ENCODE measurements at places on chromosomes 6 and 20. TPM values are rescaled to one million over a fixed set of nuclear protein-coding genes. Genes with fewer than 3 reads are reported as not detected.

The BPI gene
- not detected for total RNA-seq

DNA sequence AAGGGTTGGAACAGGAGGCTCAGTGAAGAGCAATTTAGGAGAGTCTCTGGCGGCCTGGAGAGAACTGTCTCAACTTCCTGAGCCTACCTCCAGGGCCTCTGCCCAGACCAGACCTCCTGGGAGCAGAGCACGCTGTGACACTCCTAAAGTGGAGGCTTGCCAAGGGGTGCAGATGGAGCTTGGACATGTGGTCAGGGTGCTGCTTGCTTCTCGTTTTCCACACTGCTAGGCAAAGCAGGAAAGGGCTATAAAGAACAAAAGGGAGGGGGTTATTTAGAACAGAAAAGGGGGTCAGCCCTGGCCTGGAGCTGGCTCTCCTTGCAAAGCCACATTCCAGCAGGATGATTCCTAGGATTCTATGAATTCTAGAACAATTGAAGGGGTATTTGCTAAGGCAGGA is 145.7 kb upstream of the GGTLC1 start:
- no peaks in the 10 kb centered on the region for H3K36me3 ChIP-seq
- no peak overlapping the region for H3K27ac ChIP-seq
- H3K4me3 ChIP-seq = no peak overlapping the region

DNA sequence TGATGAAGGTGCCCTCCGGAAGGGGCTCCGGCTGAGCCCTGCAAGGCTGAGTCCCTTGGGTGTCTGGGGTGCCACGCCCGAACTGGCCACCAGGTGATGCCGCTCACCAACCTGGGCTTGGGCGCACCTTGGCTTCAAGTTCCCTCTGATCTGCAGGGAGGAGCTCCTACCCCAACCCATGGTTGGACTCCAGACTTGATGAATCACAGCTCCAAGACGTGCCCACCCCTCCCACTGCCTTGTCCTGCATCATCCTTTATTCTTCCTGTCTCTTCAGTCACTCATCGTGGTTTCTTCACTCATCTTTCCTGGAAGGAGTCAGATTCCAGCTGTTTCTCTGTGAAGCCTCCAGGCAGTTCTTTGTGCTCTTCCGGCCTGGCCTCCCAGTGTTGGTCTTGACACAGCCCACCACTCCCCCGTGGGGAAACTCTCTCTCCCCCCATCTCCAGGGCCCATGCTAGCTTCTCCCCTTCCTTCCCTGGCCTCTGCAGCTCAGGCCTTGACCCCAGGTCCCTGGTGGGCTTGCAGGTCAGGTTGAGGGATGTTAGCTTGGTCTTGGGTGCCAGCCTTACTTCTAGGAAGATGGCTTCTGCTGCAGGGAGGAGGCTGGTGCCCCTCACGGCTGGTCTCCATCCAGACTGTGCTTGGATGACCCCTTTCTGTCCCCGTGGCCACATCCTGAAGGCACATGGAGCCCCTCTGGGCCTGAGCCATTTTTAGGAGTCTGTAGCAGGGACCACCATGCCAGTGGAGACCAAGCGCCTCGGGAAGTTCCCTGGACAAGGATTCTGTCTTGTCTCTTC is 2.6 kb upstream of the ZBP1 start:
- no peak overlapping the region for H3K27ac ChIP-seq
- H3K27me3 ChIP-seq = no peaks in the 10 kb centered on the region
- H3K4me1 ChIP-seq = no peaks in the 10 kb centered on the region
- H3K4me3 ChIP-seq = no peak overlapping the region
- DNase-seq = no peak

- H3K36me3 ChIP-seq = no peaks in the 10 kb centered on the region
- DNase-seq = no peak
- H3K4me3 ChIP-seq = no peak overlapping the region
- H3K27me3 ChIP-seq = no peaks in the 10 kb centered on the region
These were observed 46.0 kb downstream of the CAP2 start for GRCh38 chr6:17439243-17439993.

DNA sequence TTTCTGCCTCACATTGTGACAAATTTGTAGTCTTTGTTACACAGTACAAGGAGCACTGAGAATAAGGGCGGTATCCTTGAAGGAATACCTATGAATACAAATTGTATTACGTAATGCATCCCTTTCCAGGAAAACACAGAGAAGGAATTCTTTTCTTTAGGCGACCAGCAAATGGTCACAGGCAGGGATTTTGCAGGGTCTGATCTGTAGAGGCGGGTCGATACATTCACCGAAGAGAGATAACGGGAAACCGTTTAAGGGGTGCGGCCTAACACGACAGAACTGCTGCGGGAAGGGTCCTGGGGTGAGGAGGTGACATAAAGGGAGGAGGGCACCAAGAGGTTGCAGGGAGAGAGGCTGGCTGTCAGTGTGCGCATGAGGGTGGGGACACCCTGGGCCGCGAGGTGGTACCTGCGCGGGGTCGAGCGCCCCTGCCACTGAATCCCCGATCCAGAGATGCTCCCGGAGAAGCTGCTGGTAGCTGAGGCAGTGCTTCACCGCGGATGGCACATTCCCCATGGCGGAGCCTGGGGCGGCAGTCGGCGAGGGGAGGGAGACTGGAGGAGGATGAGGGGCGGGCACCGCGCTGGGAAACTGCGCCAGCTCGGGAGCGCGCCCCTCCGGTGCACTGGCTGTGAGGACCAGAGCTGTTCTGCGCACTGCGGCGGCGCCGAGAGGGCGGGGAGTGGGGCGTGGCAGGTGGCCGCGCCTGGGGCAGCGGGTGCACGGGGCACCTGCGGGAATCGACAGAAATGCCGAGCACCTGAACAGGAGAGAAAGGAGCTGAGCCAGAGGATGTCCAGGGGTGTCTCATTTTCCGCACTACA is at the start of gene HMGCLL1:
TSS of gene HMGCLL1 (minus strand) at position 656 of the 827 bp plus-strand sequence. CDS start at position 519, 137 bp downstream.
- no peak within 1 kb of the TSS for H3K27ac ChIP-seq
- DNase-seq = no peak
- H3K36me3 ChIP-seq = no peaks in the 10 kb centered on the region
- H3K27me3 ChIP-seq = no peaks in the 10 kb centered on the region
- no peak within 1 kb of the TSS for H3K4me3 ChIP-seq
- H3K4me1 ChIP-seq = no peaks in the 10 kb centered on the region

DNA sequence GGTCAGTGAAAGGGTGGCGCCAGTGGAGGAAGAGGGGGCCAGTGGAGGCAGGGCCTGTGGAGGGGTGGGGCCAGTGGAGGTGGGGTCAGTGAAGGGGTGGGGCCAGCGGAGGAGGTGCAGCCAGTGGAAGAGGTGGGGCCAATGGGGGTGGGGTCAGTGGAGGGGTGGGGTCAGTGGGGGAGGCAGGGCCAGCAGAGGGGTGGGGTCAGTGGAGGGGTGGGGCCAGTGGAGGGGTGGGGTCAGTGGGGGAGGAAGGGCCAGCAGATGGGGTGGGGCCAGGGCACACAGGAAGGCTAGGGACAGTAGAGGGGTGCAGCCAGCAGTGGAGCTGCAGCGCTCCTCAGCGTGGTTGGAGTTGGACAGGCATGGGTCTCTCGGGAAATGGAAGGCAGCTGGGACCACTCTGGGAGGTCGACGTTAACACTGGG is 18.7 kb downstream of the ADRM1 start:
- H3K4me3 ChIP-seq = no peak overlapping the region
- H3K27ac ChIP-seq = no peak overlapping the region
- H3K27me3 ChIP-seq = no peaks in the 10 kb centered on the region
- H3K4me1 ChIP-seq = no peaks in the 10 kb centered on the region
- peaks cover 79% of the 10 kb centered on the region for H3K36me3 ChIP-seq

- no peak overlapping the region for H3K27ac ChIP-seq
- H3K4me1 ChIP-seq = no peaks in the 10 kb centered on the region
- no peak for DNase-seq
- H3K27me3 ChIP-seq = no peaks in the 10 kb centered on the region
- no peaks in the 10 kb centered on the region for H3K36me3 ChIP-seq
These were observed 205.2 kb downstream of the FARS2 start for GRCh38 chr6:5466281-5467136.

- H3K4me1 ChIP-seq = no peaks in the 10 kb centered on the region
- H3K4me3 ChIP-seq = no peak overlapping the region
- H3K27me3 ChIP-seq = no peaks in the 10 kb centered on the region
- H3K36me3 ChIP-seq = no peaks in the 10 kb centered on the region
- DNase-seq = no peak
These were observed 692.0 kb downstream of the DHX35 start for GRCh38 chr20:39654171-39654570.

The CD40 gene
- 34.7 TPM for total RNA-seq

DNA sequence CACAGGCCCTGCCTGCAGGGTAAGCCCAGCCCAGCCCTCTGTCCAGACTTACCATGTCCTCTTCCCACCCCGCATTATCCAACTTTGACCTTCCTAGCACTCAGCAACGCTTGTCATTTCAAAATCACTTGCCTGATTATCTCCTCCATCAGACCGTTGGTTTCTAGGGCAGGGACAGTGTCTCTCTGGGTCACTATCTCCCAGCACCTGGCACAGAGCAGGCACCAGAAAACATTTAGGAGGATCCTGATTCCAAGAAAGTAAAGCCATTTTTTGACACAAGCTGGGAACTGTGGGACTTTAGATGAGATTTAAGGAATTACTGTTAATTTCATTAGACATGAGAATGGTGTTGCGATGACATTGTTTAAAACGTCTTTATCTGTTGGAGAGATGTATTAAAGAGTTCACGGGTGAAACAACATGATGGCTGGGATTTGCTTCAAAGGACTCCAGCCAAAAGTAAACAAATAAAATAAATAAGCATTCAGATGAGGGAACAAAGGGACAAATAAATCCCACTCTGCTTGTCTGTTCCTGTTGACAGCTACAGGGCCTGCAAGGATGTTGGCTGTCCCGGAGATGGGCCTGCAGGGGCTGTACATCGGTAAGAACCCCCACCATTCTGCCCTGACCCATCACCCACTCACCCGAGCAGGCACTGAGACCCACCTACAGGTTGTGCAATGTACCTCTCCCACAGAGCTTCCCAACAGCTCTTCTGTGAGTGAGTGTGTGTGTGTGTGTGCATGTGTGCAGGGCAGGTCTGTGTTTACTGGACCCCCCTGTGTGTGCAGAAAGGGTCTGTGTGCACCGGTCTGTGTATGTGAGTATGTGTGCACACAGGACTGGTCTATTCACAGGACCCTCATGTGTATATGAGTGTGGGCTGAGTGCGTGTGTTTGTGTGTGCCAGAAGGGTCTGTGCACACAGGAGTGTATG is 5.9 kb downstream of the HSPA12B start:
- H3K4me3 ChIP-seq = no peak overlapping the region
- no peaks in the 10 kb centered on the region for H3K27me3 ChIP-seq
- H3K4me1 ChIP-seq = no peaks in the 10 kb centered on the region
- no peaks in the 10 kb centered on the region for H3K36me3 ChIP-seq

DNA sequence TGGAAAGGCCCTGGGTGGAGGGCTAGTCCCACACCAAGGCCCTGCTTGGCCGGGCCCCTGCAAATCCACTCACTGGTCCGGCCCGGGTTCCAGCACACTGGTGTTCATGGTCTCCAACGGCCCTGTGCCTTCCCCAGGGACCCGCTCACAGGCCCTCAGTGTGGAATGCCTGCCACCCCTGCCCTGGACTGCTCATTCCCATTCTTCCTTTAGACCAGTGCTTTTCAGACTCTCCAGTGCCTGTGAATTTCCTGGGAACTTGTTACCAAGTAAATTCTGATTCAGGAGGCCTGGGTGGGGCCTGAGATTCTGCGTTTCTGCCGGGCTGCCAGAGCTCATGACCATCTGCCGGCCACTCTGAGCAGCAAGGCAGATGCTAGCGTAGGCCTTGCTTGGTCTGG is 5.7 kb upstream of the PXDC1 start:
- no peaks in the 10 kb centered on the region for H3K27me3 ChIP-seq
- peak; percentile 60 for DNase-seq
- peak overlapping the region; percentile 84 for H3K27ac ChIP-seq
- H3K4me1 ChIP-seq = no peaks in the 10 kb centered on the region
- no peaks in the 10 kb centered on the region for H3K36me3 ChIP-seq

- H3K4me1 ChIP-seq = peaks cover 8% of the 10 kb centered on the region
- H3K4me3 ChIP-seq = no peak overlapping the region
- no peaks in the 10 kb centered on the region for H3K27me3 ChIP-seq
- DNase-seq = peak; percentile 8
- no peak overlapping the region for H3K27ac ChIP-seq
These were observed 13.9 kb downstream of the DEFB123 start for GRCh38 chr20:31454361-31454760.

DNA sequence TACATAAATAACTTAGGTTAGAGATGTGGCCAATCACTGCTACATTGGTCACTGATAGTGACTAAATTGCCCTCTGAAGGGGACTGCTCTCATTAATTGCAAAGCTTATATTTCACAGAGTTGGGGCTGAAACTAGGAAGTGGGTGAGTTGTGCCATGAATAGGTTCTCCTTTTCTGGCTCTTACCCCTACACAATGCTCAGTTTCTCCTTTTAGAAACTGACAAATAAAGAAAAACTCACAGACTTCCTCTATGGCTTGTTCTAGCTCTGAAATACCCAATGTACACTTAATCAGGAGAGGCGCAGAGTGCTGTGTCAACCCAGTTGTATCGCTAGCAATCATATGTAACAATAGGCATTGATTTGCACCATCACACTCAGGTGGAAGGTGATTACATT is 41.2 kb upstream of the PROKR2 start:
- no peaks in the 10 kb centered on the region for H3K27me3 ChIP-seq
- H3K4me1 ChIP-seq = no peaks in the 10 kb centered on the region
- H3K36me3 ChIP-seq = no peaks in the 10 kb centered on the region
- no peak overlapping the region for H3K4me3 ChIP-seq

DNA sequence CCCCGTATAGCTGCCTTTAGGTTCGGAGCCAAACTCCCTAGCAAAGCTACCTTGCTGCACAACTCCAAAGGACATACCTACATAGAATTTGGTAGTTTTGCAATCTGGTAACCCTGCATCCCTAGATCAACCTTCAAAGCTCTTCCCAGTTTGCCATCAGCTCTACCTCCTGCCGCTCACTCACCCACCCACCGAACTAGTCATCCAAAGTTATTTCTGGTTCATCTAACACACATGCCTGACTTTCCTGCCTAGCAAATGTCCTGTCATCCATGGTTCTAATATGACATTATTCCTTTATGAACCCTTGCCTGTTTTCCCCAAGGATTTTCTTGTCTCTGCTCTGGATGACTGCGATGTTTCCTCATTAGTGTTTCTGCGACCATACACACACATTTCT is 21.6 kb downstream of the SPAG4 start:
- no peaks in the 10 kb centered on the region for H3K4me1 ChIP-seq
- H3K27ac ChIP-seq = no peak overlapping the region
- peaks cover 6% of the 10 kb centered on the region for H3K36me3 ChIP-seq
- DNase-seq = no peak

The XKR7 gene
- not detected for total RNA-seq

DNA sequence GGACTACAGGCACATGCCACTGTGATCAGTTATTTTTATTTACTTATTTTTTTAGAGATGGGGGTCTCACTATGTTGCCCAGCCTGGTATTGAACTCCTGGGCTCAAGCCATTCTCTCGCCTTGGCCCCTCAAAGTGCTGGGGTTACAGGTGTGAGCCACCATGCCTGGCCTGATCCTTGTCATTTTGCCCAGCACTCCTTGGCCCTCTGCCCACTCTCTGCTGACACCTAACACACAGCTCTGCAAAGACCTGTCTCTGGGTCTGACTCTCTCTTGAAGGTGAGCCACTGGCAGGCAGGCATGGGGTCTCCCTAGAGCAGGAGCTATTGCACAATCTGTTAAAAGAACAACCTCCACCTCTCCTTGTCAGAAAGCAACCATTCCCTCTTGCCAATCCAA is 155.6 kb downstream of the ZFP64 start:
- H3K4me3 ChIP-seq = no peak overlapping the region
- no peaks in the 10 kb centered on the region for H3K27me3 ChIP-seq
- H3K36me3 ChIP-seq = no peaks in the 10 kb centered on the region
